Type B pancreatic cell (in vitro differentiated cells): ENCODE measurements at places on chromosomes 12 and 14. TPM values are rescaled to one million over a fixed set of nuclear protein-coding genes. Genes with fewer than 3 reads are reported as not detected.

- no peaks in the 10 kb centered on the region for H3K27me3 ChIP-seq
- no peak overlapping the region for H3K4me3 ChIP-seq
- DNase-seq = no peak
- no peak overlapping the region for H3K27ac ChIP-seq
- peaks cover 5% of the 10 kb centered on the region for H3K4me1 ChIP-seq
Measured at GRCh38 chr12:57993030-57993429, 51.7 kb downstream of the ATP23 start.

DNA sequence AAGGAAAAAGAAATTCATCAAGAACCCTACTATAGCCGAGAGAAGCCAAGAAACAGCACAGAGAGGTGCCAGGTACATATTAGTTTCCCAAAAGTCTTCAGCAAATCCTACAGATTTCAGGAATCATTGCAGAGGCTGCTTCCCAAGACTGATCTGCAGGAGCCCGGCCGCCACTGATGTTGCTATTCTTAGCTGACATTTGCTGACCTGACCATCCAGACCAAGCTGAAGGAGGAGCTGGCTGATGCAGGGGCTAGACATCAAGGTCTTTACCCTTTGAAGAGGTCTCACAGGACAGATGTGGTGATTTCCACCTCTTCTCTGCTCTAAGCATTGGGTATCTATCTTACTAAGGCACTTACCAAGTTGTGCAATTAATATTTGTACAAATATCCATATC lies 444.8 kb upstream of the SOX5 start:
- H3K36me3 ChIP-seq = peaks cover 41% of the 10 kb centered on the region
- H3K27ac ChIP-seq = no peak overlapping the region
- DNase-seq = no peak
- no peak overlapping the region for H3K4me3 ChIP-seq
- peaks cover 70% of the 10 kb centered on the region for H3K27me3 ChIP-seq

- H3K27me3 ChIP-seq = peaks cover 20% of the 10 kb centered on the region
- DNase-seq = no peak
- no peaks in the 10 kb centered on the region for H3K36me3 ChIP-seq
- no peak overlapping the region for H3K4me3 ChIP-seq
Measured at GRCh38 chr12:113097716-113098440, 37.7 kb downstream of the RASAL1 start.

GRCh38 chr12:117036046-117036445 lies 63.2 kb downstream of the TESC start:
- peaks cover 5% of the 10 kb centered on the region for H3K27me3 ChIP-seq
- H3K27ac ChIP-seq = no peak overlapping the region
- peaks cover 2% of the 10 kb centered on the region for H3K36me3 ChIP-seq
- H3K4me1 ChIP-seq = peaks cover 26% of the 10 kb centered on the region

- no peak for DNase-seq
- peaks cover 5% of the 10 kb centered on the region for H3K36me3 ChIP-seq
- peak overlapping the region; percentile 3 for H3K27ac ChIP-seq
- H3K27me3 ChIP-seq = no peaks in the 10 kb centered on the region
- H3K4me3 ChIP-seq = no peak overlapping the region
Measured at GRCh38 chr12:75862692-75863471, 168.7 kb downstream of the PHLDA1 start.

GRCh38 chr12:132639956-132640520 lies 21.5 kb downstream of the P2RX2 start:
- no peak overlapping the region for H3K4me3 ChIP-seq
- H3K36me3 ChIP-seq = peaks cover 13% of the 10 kb centered on the region
- H3K27me3 ChIP-seq = no peaks in the 10 kb centered on the region
- DNase-seq = no peak
- peaks cover 6% of the 10 kb centered on the region for H3K4me1 ChIP-seq

DNA sequence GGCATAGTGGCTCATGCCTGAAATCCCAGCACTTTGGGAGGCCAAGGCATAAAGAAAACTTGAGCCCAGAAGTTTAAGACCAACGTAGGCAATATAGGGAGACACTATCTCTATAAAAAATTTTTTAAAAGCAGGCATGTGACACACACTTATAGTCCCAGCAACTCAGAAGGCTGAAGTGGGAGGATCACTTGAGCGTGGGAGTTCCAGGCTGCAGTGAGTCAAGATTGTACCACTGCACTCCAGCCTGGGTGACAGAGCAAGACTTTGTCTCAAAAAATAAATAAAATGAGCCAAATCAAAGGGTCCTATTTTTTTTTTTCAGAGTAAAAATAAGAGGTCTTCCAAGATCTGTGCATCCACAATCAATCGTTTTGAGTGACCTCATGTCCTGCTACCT lies 237.6 kb downstream of the SLC16A7 start:
- H3K27me3 ChIP-seq = peaks cover 7% of the 10 kb centered on the region
- no peak overlapping the region for H3K27ac ChIP-seq
- DNase-seq = no peak

GRCh38 chr12:68069275-68069674 lies 80.0 kb downstream of the IFNG-AS1 start:
- H3K4me3 ChIP-seq = no peak overlapping the region
- H3K36me3 ChIP-seq = no peaks in the 10 kb centered on the region
- no peak for DNase-seq
- H3K27ac ChIP-seq = no peak overlapping the region
- H3K27me3 ChIP-seq = no peaks in the 10 kb centered on the region

DNA sequence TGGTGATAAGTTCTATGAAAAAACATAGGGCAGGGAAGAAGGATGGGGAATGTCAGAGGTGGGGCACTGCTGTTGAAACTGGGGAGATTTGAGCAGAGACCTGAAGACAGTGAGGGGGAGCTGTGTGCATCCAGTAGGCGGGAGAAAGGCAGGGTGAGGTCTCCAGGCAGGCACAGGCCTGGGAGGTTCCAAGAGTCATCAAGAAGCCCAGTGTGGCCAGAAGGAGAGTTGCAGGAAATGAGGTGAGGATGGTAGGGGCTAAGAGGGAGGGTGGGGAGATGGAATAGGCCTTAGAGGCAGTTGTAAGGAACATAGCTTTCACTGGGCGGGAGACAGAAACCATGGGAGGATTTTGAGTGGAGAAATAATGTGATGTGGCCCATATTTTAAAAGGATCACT lies 341.8 kb downstream of the GLT1D1 start:
- H3K27me3 ChIP-seq = no peaks in the 10 kb centered on the region
- DNase-seq = no peak
- H3K27ac ChIP-seq = no peak overlapping the region
- no peak overlapping the region for H3K4me3 ChIP-seq
- no peaks in the 10 kb centered on the region for H3K4me1 ChIP-seq

- H3K36me3 ChIP-seq = no peaks in the 10 kb centered on the region
- no peak for DNase-seq
- no peak overlapping the region for H3K27ac ChIP-seq
- no peak overlapping the region for H3K4me3 ChIP-seq
Measured at GRCh38 chr12:104683831-104684503, 227.2 kb downstream of the CHST11 start.

GRCh38 chr12:106580671-106581508 lies 1.9 kb upstream of the RFX4 start:
- peak overlapping the region; percentile 44 for H3K4me3 ChIP-seq
- no peak for DNase-seq
- H3K27me3 ChIP-seq = peaks cover 96% of the 10 kb centered on the region
- H3K36me3 ChIP-seq = no peaks in the 10 kb centered on the region

DNA sequence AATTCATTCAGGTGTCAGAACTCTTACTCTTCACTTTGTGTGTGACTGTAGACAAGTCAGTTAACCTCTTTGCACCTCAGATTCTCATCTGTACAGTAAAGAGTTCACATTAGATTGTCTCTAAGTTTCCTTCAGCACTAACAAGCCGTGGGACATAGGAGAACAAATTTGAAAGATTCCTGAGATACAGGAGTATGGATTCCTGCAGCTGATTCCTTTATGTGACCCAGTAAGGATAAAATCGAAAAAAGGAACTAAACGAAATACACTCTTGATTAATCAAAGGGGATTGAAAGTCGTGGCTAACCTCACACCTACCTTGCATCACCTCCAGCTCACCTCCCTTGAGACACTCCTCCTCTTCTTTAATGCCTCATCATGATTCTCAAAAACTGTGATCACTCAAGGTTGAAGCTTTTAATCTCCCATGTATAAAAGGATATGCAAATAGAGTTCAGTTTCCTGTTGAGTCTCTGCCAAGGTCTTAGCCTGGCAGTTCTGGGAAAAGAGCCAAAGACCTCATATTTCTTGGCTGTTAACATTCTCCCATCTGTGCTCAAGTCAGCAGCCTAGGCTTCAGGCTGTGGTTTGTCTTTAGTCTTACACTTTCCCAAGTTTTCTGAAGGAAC lies 156.6 kb downstream of the DAD1 start:
- peaks cover 36% of the 10 kb centered on the region for H3K4me1 ChIP-seq
- H3K4me3 ChIP-seq = no peak overlapping the region
- H3K27me3 ChIP-seq = peaks cover 11% of the 10 kb centered on the region

- peaks cover 25% of the 10 kb centered on the region for H3K36me3 ChIP-seq
- no peak for DNase-seq
- peak overlapping the region; percentile 96 for H3K4me3 ChIP-seq
- H3K4me1 ChIP-seq = peaks cover 11% of the 10 kb centered on the region
- H3K27ac ChIP-seq = peak overlapping the region; percentile 89
- peaks cover 14% of the 10 kb centered on the region for H3K27me3 ChIP-seq
Measured at GRCh38 chr12:24948420-24948756, 513 bp downstream of the BCAT1 start.

Gene PPP2R5E
- total RNA-seq = 47.3 and 50.8 TPM in 2 replicates

Gene OR6C2
- not detected in 2 replicates for total RNA-seq

Gene MYF6
- 1.4 TPM in 1 of 2 replicates, not detected in the other for total RNA-seq

Gene P2RX2
- total RNA-seq = 2.8 and 5.4 TPM in 2 replicates

Gene TSHR
- total RNA-seq = 0.65 and 1.6 TPM in 2 replicates

Gene PLEKHA5
- total RNA-seq = 68.2 and 68.6 TPM in 2 replicates

Gene CNTN1
- total RNA-seq = 19.3 and 25.2 TPM in 2 replicates
